ENCODE measurements at places on chromosomes 1 and 21. TPM values are rescaled to one million over a fixed set of nuclear protein-coding genes. Genes with fewer than 3 reads are reported as not detected.

DNA sequence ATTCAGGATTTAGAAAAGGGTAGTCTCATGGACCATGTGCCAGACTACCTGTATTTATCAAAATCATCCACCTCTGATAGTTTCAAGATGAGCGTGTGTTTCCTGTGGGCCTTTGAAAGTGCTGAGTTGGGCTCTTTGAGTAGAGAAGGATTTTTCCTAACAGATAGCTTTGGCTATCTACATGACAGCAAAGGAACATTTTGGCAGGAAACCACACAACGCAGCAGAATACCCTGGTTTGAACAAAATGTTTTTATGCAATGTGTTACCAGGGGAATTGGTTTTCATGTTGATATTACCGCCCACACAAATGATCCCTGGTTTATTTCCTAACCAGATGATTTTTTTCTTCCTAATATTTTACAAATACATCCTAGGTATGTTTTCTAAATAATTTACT lies 431.4 kb downstream of the NEGR1 start:
- H3K4me1 ChIP-seq: peaks cover 3% of the 10 kb centered on the region
- no peaks in the 10 kb centered on the region for H3K36me3 ChIP-seq
- no peaks in the 10 kb centered on the region for H3K27me3 ChIP-seq
- DNase-seq: peak; percentile 16
- no peak overlapping the region for H3K4me3 ChIP-seq

- no peak overlapping the region for H3K4me3 ChIP-seq
- no peaks in the 10 kb centered on the region for H3K27me3 ChIP-seq
- H3K27ac ChIP-seq: no peak overlapping the region
- H3K36me3 ChIP-seq: no peaks in the 10 kb centered on the region
Measured at GRCh38 chr1:66206563-66207144, 327.3 kb upstream of the SGIP1 start.

- H3K27ac ChIP-seq: no peak overlapping the region
- no peaks in the 10 kb centered on the region for H3K27me3 ChIP-seq
- DNase-seq: no peak
- no peak overlapping the region for H3K4me3 ChIP-seq
Measured at GRCh38 chr1:182211386-182211785, 149.9 kb upstream of the ZNF648 start.

Gene MAEL
- total RNA-seq: 3.8 TPM

Gene USH2A
- total RNA-seq: 2.8 TPM

DNA sequence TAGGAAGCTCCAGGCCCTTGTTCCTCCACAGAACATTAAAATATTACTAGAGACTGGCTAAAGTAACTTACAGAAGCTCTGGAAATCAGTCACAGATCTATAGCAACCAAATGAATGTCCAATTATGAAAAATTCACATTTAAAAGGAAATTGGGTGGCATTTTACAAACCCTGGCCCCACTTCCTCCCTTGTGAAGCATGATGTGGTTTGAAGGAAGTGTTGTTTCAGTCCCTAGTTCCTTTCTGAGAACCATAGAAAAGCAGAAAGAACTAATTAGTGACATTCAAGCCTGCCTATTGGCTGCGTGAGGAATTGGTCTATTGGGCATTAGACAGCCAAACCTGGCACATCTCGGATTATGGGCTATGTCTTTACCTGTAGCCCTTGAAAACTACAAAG lies 649.7 kb upstream of the NEGR1 start:
- no peaks in the 10 kb centered on the region for H3K27me3 ChIP-seq
- no peak overlapping the region for H3K4me3 ChIP-seq
- H3K4me1 ChIP-seq: no peaks in the 10 kb centered on the region
- no peaks in the 10 kb centered on the region for H3K36me3 ChIP-seq
- DNase-seq: no peak

- no peak for DNase-seq
- H3K27me3 ChIP-seq: no peaks in the 10 kb centered on the region
- no peaks in the 10 kb centered on the region for H3K36me3 ChIP-seq
- no peak overlapping the region for H3K27ac ChIP-seq
- no peak overlapping the region for H3K4me3 ChIP-seq
Measured at GRCh38 chr1:1527092-1527816, 13.2 kb downstream of the TMEM240 start.

Gene FAM151A
- 0.52 TPM for total RNA-seq

DNA sequence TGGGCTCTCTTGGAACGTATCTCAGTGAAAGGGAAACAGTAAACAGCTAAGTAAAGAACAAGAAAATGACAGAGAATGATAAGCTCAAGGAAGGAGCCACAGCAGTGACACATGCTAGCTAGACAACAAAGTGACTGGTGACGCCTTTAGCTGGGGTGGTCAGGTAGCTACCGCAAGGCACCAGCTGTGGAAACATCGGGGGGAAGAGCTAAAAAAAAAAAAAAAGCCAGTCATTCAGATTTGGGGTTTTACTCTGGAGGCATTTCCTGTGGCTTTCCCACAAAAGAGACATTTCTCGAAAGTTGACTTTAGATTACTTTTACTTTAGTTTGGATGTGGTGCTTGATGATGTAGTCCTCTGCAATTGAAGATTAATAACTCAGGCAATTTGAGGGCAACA lies 2.1 kb downstream of the FHAD1 start:
- H3K27ac ChIP-seq: no peak overlapping the region
- DNase-seq: no peak
- no peaks in the 10 kb centered on the region for H3K27me3 ChIP-seq

Gene GABPA
- total RNA-seq: 15.6 TPM
